ENCODE measurements at places on chromosomes 16 and 17.

GRCh38 chr17:27342059-27342458 lies 48.1 kb downstream of the WSB1 start:
- DNase-seq, result no peak

- DNase-seq, result no peak
These were observed 29.8 kb upstream of the USP43 start for GRCh38 chr17:9615486-9615885.

GRCh38 chr17:30112794-30113193 lies 3.8 kb upstream of the NSRP1 start:
- DNase-seq, result no peak

- DNase-seq, result no peak
These were observed 196.8 kb downstream of the NTN1 start for GRCh38 chr17:9218064-9218635.

- DNase-seq, result no peak
These were observed 72.6 kb downstream of the SYCE1L start for GRCh38 chr16:77271532-77272426.

GRCh38 chr17:64441772-64442540 lies 7.0 kb upstream of the MILR1 start:
- no peak for DNase-seq

Data from activated CD4-positive, alpha-beta T cell treated with anti-CD3 and anti-CD28 coated beads for 24 hours (primary cell).